HuH-7.5 (cell line): ENCODE measurements at places on chromosomes 6 and 20.

GRCh38 chr20:20060234-20060998 is 8.1 kb downstream of the CFAP61 start:
- no peak for DNase-seq

DNA sequence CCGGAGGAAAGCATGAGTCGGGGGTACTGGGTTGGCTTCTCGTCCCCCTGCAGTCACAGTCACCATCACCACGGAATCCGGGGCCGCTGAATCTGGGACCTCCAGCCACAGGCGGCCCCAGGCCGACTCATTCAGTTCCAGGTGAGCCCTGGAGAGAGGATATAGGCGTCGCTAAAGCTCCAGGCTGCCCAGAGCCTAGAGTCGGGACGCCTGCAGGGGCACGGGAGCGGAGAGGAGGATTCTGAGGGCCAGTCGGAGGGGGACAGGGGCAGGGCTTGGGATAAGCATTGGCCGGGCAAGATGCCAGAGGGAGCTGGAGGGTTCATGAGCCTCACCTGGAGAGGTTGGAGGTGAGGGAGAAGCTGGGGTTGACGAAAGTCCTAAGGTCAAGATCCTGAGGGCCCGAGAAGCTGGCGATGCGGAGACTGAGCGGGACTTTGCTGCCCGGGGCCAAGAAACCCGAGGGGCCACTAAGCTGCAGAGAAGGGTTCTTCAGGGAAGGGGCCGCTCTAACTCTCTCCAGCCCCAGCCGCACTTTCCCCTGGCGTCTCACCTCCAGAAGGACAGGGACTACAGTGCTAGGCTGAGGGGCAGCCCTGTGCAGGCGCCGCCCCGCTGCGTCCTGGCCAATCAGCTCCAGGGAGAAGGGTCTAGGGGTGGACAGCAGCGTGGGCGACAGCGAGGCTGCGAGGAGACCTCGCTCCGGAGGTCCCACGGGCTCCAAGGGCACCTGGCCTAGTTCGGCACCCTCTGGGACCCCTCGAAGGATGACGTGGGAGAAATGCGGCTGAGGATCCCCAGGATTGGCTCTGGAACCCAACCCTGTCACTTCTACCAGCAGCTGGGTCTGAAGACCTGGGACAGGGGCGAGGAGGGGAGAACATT is 3.7 kb downstream of the SAPCD1 start:
- DNase-seq = no peak

- DNase-seq = no peak
Measured at GRCh38 chr20:23634985-23635767, 2.6 kb downstream of the CST3 start.

- no peak for DNase-seq
Measured at GRCh38 chr6:124873066-124873410, 89.2 kb upstream of the RNF217 start.

- no peak for DNase-seq
Measured at GRCh38 chr6:34315780-34316179, 67.0 kb upstream of the SMIM29 start.

GRCh38 chr20:59165396-59165795 is 1.8 kb downstream of the ZNF831 start:
- no peak for DNase-seq

GRCh38 chr6:132969196-132969595 is 154.8 kb downstream of the RPS12 start:
- DNase-seq = no peak

DNA sequence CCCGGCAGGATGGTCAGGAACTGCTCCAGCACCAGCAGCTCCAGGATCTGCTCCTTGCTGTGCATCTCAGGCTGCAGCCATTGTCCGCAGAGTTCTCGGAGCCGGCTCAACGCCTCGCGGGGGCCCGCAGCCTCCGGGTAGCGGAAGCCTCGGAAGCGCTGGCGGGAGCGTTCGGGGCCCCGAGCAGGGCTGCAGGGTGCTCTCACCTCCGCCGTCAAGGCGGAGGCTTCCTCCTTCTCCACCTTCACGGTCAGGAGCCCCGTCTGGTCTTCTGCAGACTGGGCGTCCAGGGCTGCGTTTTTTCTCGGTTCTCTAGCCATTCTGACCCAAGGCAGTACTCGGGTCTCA is 434 bp downstream of the ZKSCAN4 start:
- no peak for DNase-seq

- DNase-seq = no peak
Measured at GRCh38 chr6:73062837-73063236, 162.5 kb downstream of the KHDC1L start.

- no peak for DNase-seq
Measured at GRCh38 chr6:26225848-26226578, 138.8 kb downstream of the HFE start.

DNA sequence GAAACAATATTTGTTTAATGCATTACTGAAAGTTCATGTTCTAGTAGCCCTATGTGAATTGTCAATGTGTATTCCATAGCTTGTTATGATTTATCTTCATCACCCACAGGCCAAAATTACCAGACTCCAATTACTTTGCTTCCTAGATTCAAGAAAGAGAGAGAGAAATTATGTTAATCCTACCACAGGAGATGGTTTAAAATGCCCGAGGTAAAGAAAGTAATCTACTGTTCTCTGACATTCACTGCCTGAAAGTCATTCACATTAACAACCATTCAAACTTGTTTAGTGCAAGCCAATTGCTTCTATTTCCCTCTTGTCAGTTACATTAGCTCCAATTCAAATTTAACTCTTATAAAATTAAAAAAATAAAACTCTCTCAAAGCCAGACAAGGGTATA is 260.4 kb upstream of the THEMIS start:
- no peak for DNase-seq

- DNase-seq = no peak
Measured at GRCh38 chr6:142297996-142298753, 3.6 kb upstream of the ADGRG6 start.

GRCh38 chr6:12449447-12449846 is 159.3 kb downstream of the EDN1 start:
- DNase-seq = no peak

DNA sequence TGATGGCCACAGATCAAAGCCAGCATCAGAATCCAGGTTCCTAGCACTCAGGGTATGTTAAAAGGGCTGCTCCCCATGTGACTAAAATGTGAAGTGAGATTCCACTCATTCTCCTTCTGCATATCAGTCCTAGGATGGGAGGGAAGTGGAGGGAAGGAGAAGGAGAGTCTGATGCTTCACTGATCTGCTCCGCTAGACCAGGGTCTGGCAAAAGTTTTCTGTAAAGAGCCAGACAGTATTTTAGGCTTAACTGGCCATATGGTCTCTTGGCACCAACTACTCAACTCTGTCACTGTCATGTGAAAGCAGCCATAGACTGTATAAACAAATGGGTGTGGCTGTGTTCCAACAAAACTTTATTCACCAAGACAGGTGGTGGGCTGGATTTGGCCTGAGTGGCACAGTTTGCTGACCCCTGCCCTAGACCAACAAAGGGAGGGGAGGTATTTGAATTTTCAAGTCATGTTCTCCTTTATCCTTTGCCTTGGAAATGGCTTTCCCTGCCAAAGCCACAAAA is 22.6 kb downstream of the GHRH start:
- no peak for DNase-seq

- DNase-seq = no peak
Measured at GRCh38 chr6:160899671-160900430, 91.7 kb upstream of the MAP3K4 start.

DNA sequence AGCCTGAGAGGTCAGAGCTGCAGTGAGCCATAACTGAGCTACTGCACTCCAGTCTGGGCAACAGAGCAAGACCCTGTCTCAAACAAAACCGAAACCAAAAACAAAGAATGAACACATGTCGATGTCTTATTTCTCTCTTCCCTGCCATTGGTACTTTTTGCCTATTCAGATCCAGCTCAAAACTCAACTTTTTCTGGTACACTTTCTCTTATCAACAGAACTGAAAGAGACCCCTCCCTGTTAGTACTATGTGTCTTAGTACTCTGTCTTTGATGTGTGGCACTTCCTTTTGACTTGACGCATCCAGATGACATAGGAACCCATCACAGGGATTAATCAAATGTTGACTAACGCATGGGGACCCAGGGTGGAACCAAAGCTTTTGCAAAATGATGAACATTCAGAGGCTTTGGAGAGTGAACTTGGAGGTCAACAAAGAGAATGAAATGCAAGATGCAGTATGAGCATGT is 44.8 kb downstream of the AKAP12 start:
- DNase-seq = no peak

DNA sequence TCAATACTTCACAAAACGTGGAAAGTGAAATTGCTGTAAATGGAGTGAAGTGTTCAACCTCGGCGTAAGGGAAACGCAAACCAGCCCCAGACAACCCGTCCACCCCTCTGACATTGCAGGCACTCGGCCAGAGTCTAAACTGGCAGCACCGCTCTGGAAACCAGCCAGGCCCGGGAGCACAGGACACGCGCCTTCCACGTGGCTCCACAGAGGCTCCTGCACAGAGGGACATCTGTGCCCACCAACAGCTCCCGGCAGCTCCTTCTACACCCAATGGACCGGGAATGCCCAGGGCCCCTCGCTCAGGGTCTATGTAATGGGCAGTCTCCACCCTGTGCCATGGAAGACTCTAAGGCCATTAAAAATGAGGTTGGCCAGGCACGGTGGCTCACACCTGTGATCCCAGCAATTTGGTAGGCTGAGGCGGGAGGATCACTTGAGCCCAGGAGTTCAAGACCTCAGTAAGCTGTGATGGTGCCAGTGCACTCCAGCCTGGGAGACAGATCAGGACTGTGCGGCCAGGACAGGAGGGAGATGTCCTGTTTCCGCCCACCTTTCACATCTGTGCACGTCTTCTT is 3.4 kb upstream of the HELZ2 start:
- no peak for DNase-seq

- DNase-seq = no peak
Measured at GRCh38 chr6:154914288-154914687, 80.8 kb upstream of the TIAM2 start.

DNA sequence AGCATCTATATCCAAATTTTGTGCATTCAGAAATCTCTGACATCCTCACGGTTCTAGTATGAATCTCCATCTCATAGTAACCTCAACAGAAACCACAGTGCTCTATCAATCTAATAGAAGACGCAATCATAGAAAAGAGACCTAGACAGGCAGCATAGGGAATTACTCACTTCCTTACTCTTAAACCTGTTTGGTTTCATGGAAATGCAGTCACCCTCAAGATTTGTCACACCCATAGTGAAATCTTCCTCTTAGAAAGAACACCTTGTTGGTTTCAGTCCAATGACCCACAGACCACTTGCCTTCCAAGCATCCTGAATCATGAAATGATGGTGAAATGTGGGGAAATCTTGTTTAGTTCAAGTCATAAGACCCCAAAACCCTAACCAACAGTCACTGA is 166.1 kb upstream of the PRDM1 start:
- DNase-seq = no peak

GRCh38 chr20:63883201-63883593 is 11.7 kb upstream of the DNAJC5 start:
- DNase-seq = no peak

DNA sequence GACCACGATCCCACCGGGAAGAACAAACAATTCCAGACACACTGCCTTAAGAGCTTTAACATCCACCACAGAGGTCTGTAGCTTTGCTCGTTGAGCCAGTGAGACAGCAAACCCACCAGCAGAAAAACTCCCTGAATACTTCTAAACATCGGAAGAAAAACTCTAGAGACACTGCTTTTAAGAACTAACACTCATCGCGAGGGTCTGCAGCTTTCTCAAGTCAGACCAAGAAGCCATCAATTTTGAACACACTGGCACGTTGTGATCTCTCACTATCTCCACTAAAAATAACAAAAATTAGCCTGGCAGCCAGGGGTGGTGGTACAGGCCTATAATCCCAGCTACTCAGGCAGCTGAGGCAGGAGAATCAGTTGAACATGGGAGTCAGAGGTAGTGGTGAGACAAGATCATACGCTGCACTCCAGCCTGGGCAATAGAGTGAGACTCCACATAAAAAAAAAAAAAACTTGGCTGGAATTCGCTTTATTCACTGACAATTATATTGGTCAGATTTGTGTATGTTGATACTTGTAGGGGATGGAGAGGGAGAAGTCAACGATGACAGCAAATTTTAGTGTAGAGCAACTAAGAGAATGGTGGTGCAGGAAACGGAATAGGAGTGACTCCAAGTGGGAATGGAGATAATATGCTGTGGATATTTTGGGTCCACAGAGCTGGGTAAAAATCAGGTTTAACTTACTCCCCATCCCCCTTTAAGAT is 860 bp upstream of the TMEM14C start:
- DNase-seq = no peak

DNA sequence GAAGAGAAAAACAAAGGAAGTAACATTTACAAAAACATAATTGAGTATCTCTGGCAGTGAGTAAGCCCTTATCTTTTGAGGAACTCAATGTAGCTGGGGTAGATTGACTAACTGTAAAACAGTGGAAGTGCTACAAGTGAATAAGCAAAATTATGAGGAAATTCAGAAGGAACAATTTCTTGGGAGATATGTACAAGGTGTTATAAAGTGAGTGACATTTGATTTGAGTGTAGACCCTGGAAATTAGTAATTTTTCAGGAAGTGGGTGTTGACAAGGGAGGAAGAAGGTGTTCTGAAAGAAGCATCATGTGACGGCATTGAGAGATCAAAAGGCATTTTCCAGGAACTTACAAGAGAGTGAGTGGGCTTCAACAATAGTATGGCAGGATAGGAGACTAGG is 22.2 kb downstream of the XRN2 start:
- no peak for DNase-seq

DNA sequence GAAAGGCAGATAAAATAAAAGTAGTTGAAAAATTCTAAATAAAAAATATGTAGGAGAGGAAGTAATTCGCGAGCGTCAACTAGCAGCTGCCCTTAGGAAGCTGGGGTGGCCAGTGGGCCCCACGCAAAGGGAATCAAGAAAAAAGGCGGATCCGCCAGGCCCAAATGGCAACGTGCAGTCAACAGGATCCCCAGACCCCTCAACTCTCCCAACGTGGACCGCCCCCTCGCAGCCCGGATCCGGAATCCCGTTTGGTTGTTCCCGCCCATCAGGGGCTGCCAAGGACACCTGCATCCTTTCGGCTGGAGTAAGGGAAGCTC is 296 bp downstream of the DZANK1 start:
- DNase-seq = no peak

DNA sequence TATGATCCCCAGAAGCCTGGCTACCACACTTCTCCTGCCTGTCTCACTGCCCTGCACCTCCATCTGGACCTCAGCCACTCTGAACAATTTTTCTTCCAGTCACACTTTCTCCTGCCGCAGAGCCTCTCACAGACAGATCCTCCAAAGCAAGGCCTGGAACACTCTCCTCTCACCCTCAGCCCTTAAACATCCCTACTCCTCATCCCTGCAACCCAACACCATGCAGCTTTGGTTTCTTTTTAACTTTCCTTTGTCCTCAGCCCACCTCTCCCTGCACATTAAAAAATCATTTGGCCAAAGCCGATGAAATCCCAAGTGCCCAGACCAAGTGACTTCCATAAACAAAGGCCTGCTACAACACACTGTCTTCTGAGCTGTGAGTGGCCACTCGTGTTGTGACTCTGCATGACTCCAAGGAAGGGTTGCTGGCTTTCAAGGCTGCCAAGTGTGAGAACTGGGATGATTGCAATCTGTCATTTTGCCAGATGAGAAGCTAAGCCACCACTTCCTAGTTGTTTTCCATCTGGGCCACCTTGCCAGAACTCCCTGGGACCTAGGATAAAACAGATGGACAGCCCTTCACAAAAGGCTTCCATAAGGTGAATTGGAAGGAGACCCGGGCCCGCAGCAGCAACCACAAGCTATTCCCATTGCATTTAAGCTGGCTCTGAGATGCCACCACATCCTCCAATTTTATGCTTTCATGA is 144.4 kb upstream of the SSTR4 start:
- no peak for DNase-seq

GRCh38 chr6:125717120-125717731 is 32.2 kb upstream of the HEY2 start:
- DNase-seq = no peak
